Effector memory CD4-positive, alpha-beta T cell (primary cell): ENCODE measurements at places on chromosomes 12 and 14.

GRCh38 chr14:37865719-37866549, 270.5 kb downstream of the TTC6 start:
- DNase-seq: no peak

GRCh38 chr14:99122521-99123125, 149.4 kb downstream of the BCL11B start:
- no peak for DNase-seq

- DNase-seq: no peak
Measured at GRCh38 chr14:104390941-104391901, 188.3 kb upstream of the C14orf180 start.

DNA sequence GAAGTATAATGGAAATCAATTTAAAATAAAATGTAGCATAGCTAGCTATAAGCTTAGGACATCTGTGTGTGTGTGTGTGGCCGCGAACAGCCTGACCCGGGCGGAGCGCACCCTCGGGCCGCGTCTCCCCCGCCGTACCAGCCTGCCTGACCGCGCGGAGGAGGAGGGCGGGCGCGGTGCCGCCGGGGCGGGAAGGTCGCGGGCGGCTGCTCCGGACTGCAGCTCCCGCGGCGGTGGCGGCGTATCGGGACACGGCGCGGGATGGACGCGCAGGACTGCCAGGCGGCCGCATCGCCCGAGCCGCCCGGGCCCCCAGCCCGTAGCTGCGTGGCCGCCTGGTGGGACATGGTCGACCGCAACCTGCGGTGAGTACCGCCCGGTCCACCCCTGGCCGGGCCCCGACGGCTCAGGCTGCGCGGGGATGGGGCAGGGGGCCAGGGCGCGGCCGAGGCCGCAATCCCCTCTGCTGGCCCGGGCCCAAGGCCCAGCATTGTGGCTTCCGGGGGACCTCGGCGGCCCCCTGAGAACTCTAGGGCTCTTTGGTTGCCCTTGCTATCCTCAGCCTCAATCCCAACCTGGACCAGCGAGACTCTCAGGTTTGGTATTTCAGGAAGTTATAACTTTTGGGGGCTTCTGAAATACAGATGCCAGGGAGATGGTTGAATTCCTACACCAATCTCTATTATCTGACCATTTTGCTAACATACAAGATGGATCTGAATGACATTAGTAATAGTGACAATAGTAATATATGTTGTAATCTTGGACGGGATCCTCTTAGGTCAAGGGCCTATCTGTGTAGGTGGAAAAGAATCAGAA, at the start of gene ABHD12B:
Gene ABHD12B (plus strand): TSS at position 140 of the 819 bp plus-strand sequence. CDS start 122 bp downstream, at position 262.
- no peak for DNase-seq

- DNase-seq: no peak
Measured at GRCh38 chr14:88785911-88786310, 6.8 kb downstream of the EML5 start.

DNA sequence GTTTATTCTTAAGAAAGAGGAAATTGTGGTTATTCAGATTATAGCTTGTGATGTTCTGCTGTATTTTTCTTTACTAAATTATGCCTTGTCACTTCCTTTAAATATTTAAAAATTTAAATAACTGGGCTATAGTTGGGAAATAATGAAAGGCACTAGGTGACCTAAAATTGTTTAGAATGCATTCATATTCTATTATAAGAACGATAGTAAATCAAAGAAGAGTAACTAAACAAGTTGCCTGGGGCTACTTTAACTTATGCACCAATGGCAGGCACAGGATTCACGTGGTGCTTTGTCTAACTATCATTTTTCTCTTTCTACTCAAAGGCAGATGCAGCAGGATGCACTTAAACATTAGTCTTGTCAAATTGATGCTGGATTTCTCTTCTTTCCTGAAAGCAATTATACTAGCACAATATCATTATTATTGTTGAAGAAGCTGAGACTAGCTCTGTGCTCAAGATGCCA, 190.7 kb upstream of the PPFIA2 start:
- DNase-seq: no peak

- no peak for DNase-seq
Measured at GRCh38 chr14:56299306-56299984, 181.2 kb downstream of the PELI2 start.

DNA sequence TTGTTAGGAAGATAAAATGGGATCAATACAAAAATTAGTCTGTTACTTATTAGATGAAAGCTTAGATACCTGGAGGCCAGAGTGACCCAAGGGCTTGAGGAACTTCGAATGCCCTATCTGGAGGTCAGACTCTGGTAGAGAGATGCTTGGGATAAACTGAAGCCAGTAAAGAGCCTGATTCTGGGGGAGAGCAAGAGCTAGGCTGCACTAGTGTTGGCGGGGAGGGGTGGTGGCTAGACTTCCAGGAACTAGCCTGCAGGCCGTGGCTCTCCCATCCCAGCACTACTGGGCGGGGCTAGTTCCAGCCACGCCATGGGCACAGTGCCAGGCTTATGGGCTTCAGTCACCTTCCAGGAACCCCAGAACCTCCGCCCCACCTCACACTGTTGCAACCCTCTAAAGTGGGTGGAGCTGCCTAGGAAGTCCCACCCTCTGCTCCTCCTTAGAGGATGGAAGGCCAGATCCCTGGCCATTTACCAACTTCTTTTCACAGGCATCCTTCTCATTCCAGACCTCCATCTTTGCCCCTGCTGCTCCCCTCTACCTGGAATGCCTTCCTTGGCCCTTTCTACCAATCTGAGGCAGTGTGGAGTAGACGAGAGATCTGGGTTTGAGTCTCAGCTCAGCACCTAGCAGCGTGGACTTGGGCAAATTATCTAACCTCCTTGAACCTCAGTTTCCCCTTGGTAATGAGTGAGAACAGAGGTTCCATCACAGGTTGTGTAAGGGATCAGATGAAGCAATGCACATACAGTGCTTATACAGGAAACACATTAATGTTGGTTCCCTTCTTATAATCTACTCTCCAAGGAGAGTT, 6.3 kb upstream of the NFE2 start:
- DNase-seq: no peak

GRCh38 chr14:92154283-92154942, 32.6 kb downstream of the CPSF2 start:
- DNase-seq: no peak

DNA sequence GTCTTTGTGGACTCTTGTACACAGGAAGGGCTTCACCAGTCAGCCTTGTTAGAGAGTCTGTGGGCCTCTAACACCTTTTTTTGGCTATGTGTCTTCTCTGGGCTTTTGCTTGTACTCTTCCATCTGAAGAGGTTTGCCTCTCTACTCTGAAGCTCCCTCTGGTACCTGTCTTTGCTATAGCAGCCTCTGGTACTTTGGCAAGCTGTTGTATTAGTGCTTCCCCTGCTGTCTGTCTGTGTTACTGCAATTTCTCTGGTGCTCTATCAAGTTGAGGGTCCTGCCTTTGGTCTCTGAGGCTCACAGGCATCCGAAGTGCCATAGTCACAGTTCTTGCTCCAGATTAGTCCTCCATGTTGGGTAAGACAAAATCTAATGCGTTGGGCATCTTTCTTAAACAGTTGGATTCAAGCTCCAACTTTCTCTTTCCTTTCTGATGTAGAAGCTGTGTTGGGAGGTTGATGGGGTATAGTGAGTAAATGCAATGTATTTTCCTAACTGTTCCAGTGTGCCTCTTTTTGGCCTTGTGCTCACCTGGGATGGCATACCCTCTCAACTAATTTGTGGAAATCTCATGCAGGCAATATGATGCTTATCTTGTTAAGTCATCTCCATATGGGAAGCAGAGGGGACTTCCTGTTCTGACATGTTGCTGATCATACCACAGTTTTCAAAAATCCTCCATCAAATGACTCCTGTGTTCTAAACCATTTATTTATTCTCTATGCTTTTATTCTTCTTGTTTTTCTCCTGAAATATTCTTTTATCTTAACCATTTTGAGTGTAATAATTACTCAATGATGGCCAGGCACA, 88.8 kb downstream of the ATF7IP start:
- DNase-seq: no peak

DNA sequence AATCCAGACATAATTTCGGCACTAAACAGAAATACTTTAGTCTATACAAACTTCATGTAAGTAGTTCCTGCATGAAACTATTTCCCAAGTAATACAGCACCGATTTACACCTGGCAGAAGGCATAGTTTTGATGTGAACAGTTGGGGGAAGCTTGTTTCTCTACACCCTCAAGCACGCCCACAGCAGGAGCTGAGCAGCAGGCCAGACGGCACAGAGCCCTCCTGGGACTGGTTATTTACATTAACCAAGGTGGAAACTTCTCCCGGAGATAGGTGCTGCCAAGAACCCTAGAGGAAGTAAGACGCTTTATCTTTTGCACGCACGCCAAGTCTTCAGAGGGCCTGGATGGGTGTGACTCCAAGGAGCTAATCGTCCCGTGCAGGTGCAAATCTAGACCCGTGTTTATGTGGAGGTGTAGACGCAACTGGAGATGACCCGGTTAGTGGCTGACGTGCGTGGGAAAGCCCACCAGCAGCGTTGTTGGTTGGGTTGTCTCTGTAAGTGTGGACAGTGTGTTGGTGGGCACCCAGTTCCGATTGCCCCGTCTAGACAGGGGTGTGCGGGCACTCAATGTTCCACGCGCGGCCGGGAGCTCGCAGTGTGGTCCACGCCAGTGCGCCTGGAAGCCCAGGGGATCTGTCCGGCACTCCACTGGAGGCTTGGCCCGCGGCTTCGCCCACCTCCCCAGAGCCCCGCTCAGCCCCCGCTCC, 767 bp upstream of the TCP11L2 start:
- peak; percentile 85 for DNase-seq

DNA sequence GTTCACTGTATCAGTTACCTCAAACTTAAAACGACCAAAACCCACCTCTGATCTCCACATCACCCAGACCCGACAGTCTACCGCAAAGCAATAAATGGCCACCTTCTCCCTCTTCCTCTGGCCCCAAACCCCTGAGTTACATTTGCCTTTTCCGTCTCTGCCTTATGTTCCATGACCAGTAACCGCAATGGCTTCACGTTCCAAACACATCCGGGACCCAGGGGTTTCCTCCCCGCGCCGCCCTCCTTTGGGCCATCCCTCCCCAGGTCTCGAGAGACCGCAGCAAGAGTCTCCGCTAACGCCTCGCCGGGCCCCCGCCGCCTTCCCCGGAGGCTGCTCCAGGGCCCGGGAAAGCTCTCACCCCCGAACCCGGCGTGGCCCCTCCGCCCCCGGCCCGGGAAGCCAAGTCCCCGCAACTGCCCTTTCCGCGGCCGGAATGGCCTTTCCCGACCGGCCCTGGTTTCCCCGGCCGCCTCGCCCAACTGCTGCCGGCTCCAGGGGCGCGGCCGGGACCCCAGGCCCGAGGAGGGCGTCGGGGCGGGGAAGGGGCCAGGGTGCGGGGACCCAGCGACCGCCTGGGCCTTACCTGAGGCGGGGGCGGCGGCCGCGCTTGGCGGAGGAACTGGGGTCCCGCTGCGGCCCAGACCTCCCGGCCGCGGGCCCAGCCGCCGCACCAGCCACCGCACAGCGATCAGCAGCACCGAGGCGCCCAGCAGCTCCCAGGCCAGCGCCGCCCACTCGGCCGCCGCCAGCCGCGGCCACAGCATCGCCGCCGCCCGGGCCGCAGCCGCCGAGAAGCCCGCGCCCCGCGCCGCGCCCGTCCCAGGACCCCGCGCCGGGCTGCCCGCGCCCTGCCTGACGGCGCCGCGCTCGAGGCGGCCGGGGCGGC, at the start of gene ANKLE2:
Gene ANKLE2 (minus strand): TSS at position 801 of the 889 bp plus-strand sequence. CDS start 34 bp downstream, at position 767.
- peak; percentile 45 for DNase-seq

DNA sequence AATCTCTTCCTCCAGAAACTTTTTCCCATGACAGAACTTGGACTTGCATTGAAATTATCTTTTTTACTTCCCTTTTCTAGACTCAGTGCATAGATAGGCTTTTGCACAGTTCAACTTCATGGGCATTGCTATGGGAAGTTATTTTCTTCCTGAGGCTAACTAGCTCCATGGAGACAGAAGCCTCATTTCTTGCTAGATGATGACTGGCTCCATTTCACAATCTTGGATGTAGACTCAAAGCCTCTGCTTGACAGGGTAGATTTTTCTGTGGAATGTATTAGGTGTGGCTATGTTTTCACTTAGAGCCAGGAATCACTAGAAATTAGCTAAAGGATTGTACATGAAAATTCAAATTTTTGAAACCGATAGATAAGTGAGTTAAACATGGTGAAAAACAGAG, 884.1 kb upstream of the MGAT4C start:
- DNase-seq: no peak

GRCh38 chr14:85471156-85471555, 58.8 kb upstream of the FLRT2 start:
- no peak for DNase-seq

- no peak for DNase-seq
Measured at GRCh38 chr14:60238955-60239354, 10.1 kb upstream of the PPM1A start.

DNA sequence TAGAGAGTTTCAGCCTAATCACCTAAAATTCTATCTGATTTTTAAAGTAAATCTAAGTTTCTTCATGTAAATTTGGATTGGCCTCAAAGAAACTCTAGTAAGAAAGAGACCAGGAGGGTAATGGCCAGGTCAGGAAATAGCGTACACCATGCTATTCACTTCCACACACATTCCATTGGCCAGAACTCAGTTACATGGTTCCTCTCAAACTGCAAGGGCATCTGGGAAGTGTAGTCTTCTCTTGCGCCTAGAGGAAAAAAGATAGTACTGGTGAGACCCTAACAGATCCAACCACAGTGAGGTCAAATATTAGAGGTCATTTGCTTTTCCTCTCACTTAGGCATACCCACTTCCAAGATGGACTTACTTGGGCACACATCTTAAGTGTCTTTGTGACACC, 39.1 kb downstream of the MBIP start:
- DNase-seq: no peak

- no peak for DNase-seq
Measured at GRCh38 chr14:52391881-52392615, 77.9 kb downstream of the PTGER2 start.

- DNase-seq: peak; percentile 38
Measured at GRCh38 chr14:66070542-66071319, 415.4 kb upstream of the CCDC196 start.

GRCh38 chr12:6340745-6341416, 995 bp downstream of the TNFRSF1A start:
- no peak for DNase-seq

DNA sequence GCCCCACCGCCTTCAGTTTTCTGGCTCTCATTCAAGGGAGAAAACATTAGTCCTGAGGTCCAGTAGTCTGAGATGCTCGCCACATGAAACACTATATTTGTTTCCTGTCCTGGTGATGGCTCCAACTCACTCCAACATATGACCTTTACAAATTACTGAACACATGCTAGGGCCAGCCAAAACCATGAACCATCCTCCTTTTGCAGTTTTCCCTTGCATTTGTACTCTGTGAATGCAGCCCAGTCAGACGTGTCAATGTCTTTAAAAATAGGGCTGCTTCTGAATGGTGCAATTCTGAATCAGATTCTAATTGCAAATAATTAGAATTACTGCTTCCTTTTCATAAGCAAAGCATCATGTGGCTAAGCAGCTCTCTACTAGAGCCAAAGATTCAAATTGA, 36.0 kb downstream of the ADAMTS20 start:
- DNase-seq: no peak

- no peak for DNase-seq
Measured at GRCh38 chr12:19572920-19573558, 133.7 kb downstream of the AEBP2 start.

DNA sequence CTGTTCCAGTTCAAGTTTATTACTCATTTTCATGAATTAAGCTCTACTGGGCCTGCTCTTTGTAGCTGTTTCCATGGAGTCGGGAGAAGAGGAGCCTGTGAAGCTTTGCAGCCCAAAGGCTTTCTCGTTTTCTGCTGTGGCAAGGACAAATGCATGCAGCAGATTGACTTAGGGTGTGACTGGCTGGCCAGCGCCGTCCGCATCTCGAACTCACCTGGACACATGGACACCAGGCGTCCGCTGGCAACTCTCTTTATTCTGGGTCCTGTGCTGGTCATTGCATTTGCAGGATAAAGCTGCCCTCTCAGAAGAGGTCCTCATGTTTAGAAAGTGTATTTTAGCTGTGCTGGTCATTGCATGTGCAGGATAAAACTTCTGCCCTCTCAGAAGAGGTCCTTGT, 350.4 kb downstream of the TMEM121 start:
- DNase-seq: no peak
